ENCODE measurements at places on chromosomes 12 and 14. TPM values are rescaled to one million over a fixed set of nuclear protein-coding genes. Genes with fewer than 3 reads are reported as not detected.
A peak's percentile ranks its signal among the peaks of the same experiment; 100 is the strongest.

- DNase-seq, result no peak
These were observed 65.1 kb upstream of the GPHB5 start for GRCh38 chr14:63383776-63384367.

DNA sequence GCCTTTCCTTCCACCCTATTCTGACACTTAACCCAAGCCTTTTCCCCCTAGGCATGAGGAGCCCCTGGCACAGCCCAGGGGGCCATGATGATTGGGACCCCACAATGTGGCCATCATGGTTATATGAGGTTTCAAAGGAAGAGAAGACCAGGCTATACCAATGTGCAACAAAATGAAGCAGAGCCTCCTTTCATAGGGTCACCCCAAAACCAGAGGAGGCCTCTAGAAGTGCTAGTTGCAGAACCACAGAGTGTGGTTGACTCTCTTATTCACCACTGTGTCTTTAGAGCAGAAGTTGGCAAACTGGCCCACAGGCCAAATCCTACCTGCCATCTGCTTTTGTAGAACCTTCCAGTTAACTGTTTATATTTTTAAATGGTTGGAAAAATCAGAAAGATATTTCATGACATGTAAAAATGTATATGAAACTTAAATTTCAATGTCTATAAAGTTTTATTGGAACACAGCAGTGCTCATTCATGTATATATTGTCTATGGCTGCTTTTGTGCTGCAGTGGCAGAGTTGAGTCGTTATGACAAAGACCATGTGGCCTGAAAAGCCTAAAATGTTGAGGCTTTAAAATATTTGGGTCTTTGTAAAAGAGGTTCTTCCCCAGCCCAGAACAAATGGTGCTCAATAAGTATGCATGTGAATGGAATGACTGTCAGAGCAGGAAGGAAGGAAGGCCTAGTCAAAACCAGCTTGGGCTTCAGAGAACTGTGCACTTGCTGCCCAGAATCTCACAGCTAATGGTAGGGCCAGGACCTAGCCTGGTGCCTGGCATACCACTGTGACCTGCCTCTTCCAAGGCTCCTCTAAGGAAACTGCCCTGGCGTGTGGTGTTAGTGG is 49.2 kb downstream of the SUSD6 start:
- no peak for DNase-seq

GRCh38 chr12:96719660-96720362 is 187.2 kb upstream of the NEDD1 start:
- DNase-seq, result peak; percentile 15

- no peak for DNase-seq
These were observed 1.2 kb upstream of the TRIM9 start for GRCh38 chr14:51095854-51096823.

DNA sequence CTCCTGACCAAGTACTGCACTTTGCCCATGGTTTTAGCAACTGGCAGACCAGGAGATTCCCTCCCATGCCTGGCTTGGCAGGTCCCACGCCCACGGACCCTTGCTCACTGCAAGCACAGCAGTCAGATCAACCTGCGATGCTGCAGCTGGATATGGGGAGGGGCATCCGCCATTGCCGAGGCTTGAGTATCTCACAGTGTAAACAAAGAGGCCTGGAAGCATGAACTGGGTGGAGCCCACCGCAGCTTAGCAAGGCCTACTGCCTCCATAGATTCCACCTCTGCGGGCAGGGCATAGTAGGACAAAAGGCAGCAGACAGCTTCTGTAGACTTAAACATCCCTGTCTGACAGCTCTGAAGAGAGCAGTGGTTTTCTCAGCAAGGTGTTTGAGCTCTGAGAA is 479.8 kb downstream of the FUT8 start:
- no peak for DNase-seq

DNA sequence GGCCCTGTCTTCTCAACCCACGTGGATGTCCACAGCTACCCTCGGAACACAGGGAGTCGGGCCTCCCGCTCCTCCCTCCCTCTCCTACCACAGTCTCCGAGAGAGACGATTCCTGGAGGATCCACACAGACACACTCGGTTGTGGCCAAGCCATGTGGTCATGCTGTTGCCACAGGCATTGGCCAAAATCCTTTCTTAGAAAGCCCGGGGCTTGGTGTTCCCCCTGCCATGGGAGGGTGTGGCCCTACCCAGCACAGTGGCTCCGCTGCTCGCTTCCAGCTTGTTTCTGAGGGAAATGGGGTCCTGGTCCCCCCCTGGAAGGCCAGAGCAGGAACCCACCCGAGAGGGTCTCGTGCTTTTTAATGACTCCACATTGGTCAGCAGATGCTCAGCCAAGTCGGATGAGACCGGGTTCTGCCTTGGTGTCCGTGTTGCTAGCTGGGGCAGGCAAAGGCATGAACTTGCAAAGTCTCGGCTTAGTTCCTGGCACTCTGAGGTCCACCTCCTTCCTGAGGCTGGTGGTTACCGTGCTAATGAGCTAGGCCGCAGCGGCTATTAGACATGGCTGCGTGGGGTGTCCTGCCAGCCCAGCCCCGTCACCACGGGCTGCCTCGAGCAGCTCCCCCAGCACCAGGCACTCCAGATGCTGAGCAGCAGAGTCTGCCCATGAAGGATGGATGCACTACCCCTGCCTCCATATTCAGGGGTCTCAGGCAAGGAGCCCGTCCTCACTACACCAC is 46.8 kb upstream of the MEG3 start:
- DNase-seq, result no peak

- no peak for DNase-seq
These were observed 45.3 kb downstream of the R3HDM2 start for GRCh38 chr12:57385586-57385985.

GRCh38 chr12:98737322-98737712 is 92.2 kb downstream of the APAF1 start:
- DNase-seq, result no peak

Gene CNTN1
- polyA plus RNA-seq, result 51.0 TPM

Gene DACT1
- polyA plus RNA-seq, result 28.4 TPM

Gene DNAI7
- 5.8 TPM for polyA plus RNA-seq

Gene BDKRB1
- 0.19 TPM for polyA plus RNA-seq

Measured in right renal cortex interstitium (tissue), 3 donors.